ENCODE measurements at places on chromosomes 3 and 15. TPM values are rescaled to one million over a fixed set of nuclear protein-coding genes. Genes with fewer than 3 reads are reported as not detected.

DNA sequence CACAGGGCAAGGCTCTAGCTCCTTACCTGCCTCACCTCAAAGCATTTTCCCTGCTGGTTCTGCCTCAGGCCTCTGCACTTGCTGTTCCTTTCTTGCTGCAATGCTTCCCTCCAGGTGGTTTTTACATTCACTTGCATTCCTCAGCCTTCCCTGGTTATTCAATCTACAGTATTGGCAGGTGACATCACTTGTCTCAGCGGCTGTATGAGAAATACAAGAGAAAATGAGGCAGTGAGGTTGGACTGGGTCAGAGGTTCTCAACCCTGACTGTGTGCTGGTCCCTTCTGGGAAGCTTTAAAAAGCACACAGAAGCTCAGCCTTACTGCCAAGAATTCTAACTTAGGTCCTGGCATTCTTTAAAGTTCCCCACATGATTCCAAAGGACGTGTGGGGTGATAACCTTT is 26.7 kb downstream of the SIAH2 start:
- H3K4me3 ChIP-seq: no peak overlapping the region
- H3K4me1 ChIP-seq: no peaks in the 10 kb centered on the region
- no peak for DNase-seq
- H3K27me3 ChIP-seq: no peaks in the 10 kb centered on the region

DNA sequence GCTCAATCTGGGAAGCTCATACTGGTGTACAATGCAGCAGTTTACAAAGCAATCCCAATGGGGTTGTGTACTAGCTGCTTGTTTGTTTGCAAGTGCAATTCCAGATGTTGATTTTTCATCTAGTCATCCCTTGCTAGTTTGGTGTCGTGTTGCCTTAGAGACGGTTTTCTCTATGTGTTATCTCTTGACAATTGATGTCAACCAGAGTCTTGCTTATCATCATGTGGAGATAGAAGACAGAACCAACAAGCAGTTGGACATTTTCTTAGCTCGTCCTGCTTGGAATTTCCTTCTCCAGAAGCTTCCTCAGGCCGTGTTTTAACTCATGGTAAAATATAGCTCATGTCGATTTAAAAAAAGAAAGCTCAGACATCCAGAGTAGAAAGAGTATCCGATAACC is 262.0 kb upstream of the KCNH8 start:
- no peaks in the 10 kb centered on the region for H3K4me1 ChIP-seq
- H3K27me3 ChIP-seq: no peaks in the 10 kb centered on the region
- no peak for DNase-seq
- no peaks in the 10 kb centered on the region for H3K36me3 ChIP-seq
- no peak overlapping the region for H3K4me3 ChIP-seq
- H3K27ac ChIP-seq: no peak overlapping the region

DNA sequence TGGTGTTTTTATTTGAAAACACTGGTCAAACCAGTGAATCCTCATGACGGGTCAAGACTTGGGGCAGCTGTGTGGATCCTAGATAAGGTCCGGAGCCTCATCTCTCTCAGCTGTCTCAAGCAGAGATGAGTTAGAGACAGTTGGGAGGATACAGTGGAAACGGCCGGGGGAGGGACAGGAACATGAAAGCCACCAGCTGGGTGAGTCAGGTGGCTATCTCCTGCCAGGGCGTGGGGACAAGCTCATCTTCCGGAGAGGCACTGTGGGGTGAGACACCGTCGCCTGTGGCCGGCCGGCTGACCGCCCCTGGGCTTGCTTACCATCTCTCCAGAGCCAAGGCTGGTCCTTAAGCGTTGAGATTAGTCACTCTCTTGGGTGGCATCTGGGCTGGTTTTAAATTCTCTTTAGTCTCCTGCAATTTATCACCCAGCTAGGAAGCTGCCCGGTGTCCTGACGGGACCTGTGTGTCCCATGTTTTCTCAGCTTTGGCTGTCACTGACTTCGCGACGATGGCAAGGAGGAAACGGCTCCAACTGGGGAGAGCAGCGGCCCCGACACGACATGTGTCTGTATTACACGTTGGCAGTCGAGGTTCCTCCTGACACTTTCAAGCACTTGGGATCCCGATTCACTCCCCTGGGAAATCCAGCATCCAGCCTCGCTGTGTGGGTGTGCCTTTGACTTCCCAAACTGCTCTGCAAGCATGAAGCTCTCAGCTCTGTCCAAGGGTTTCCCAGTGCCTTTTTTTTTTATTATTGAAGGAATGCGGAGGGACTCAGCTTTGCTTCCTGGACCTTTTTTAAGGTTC is 7.5 kb downstream of the ST8SIA2 start:
- no peak overlapping the region for H3K4me3 ChIP-seq
- H3K4me1 ChIP-seq: peaks cover 4% of the 10 kb centered on the region
- DNase-seq: peak; percentile 59

The GRAMD1C gene
- total RNA-seq: 0.29 TPM

The TMCO5A gene
- total RNA-seq: not detected

Data from gastrocnemius medialis (tissue), 4 donors.